Activated T-helper 17 cell treated with anti-CD3 and anti-CD28 coated beads, Interleukin-2, amount 50 U/mL, for 72 hours (primary cell): ENCODE measurements at places on chromosomes 7 and 10. TPM values are rescaled to one million over a fixed set of nuclear protein-coding genes. Genes with fewer than 3 reads are reported as not detected.

The AQP1 gene
- not detected for total RNA-seq

The SFTPD gene
- total RNA-seq = not detected

The CALHM3 gene
- total RNA-seq = not detected

The TMEM139 gene
- 0.86 TPM for total RNA-seq

The CD36 gene
- total RNA-seq = not detected

The FOXI2 gene
- total RNA-seq = not detected

The PON1 gene
- not detected for total RNA-seq

The PTPRE gene
- total RNA-seq = 32.7 TPM

The EGFR gene
- not detected for total RNA-seq

The IL6 gene
- 2.1 TPM for total RNA-seq

The FBXO24 gene
- total RNA-seq = 5.6 TPM

The ANKRD61 gene
- total RNA-seq = 0.26 TPM

The SLC16A9 gene
- total RNA-seq = 2.2 TPM

- no peak for ATAC-seq
These were observed 374.8 kb upstream of the KIAA1217 start for GRCh38 chr10:23834091-23834490.

GRCh38 chr7:106121189-106121810, 9.2 kb upstream of the SYPL1 start:
- ATAC-seq = no peak

- ATAC-seq = no peak
These were observed 374.0 kb downstream of the CALN1 start for GRCh38 chr7:72038022-72038732.

DNA sequence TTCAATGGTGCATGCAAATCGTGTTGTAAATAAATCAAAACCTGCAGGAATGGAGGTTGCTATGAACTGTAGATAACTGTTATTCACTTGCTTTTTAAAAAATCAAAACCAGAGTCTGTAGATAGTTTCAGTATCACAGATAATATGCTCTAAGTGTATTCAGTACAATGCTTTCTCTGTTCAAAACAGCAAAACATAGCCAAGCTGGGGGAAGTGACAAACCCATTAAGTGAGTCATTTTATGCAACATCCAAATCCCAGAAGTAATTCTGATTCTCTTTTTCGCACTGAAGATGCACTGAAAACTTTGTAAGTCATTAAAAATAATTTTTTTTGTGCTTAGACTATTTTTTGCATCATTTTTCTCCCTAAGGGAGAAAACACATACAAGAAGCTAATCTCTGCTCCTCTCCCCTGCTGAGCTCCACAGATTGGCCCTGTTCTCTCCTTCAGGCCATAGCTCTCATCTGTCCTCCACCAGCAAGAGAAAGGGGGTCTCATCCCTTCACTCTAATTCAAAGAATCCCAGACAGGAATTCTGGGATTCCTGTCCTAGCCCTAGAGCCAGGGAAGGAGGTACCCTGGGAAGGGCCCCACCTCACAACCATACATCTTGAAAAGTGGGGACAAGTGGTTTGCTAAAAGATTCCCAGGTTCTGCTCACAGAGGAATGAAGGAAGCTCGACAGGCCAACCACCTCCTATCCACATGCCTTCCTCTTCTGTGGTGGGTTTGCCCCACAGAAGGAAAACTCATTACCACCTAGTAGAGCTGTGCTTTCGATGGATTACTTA, 4.9 kb downstream of the PRTFDC1 start:
- ATAC-seq = peak; percentile 89

DNA sequence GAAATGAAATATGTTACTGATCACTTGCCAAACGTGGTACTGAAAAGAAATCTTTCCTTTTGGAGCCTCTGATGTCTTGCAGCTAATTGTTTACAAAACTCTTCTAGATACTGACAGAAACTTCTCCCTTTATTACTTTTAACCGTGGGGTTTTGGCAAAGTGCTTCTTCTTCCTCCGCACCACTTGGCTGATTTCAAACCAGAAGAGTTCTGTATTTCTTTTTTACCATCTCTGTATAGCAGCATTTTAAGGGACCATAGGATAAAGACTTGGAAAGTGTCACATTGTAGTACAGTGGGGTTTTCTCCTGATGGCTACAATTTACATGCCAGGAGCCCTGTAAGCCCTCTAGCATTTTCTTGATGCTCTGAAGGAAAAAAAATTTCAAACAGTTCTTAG, 21.9 kb upstream of the CREB5 start:
- no peak for ATAC-seq

GRCh38 chr10:62735464-62736167, 68.9 kb upstream of the ADO start:
- no peak for ATAC-seq

DNA sequence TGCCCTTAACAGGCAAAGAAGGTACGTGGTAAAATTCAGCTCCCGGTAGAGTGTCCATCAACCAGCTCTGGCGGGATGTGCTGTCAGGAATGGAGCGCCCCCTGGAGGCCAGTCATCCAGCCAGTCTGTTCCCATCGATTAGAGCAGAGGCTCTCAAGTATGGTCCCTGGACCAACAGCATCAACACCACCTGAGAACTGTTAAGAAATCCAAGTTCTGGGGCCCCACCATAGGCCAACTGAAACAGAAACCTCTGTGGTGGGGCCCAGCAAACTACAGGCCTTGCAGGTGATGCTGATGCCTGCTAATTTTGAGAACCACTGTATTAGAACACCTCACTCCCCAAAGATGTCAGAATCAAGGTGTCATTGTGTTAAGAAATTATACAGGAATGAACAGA, 109.2 kb downstream of the DPY19L1 start:
- ATAC-seq = peak; percentile 64

DNA sequence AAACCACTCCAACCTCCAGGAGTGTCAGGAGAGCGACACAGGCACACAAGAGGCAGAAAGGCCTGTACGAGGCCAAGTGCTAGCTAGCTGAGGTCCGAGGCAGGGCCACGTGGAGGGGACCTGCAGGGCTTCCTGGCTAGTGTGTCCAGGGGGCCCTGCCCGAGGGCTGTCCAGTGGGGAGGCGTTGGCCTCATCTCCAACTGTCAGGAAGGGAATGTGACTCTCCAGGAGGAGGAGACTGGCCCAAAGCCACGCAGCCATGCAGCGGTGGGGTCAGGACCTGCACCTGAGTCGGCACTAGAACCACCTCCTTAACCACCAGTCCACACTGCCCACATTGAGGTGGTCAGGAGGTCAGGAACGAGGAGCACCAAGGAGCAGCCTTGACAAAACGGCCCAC, 32.3 kb upstream of the FXYD4 start:
- ATAC-seq = no peak

GRCh38 chr7:425794-426188, 93.9 kb downstream of the PDGFA start:
- no peak for ATAC-seq

- no peak for ATAC-seq
These were observed 60.0 kb downstream of the PRF1 start for GRCh38 chr10:70542565-70542938.

DNA sequence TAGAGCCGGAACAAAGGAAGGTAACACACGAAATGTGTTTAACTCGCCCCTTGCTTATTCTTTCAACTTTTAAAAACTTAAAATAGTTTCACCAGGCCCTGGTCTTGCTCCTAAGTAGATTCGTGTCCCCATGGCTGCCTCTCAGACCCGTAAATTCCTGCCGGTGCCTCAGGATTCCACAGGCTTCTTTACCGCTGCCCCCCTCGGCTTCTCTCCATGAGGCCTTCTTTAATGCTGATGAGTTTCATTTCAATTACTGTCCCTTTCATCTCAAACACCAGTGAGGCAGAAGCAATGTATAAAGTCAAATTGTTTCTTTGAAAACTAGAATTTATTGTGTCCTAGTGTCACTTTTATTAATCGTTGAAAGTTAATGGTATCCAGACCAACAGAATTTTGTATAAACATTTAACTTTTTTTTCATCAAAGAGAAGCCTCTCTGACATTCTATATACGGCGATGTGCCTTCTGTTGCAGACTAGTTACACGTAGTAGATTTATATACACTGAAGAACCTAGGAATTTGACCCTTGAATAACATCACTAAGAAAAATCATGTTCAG, 225.2 kb downstream of the C7orf25 start:
- no peak for ATAC-seq

GRCh38 chr10:44398271-44398670, 13.4 kb upstream of the CXCL12 start:
- no peak for ATAC-seq

DNA sequence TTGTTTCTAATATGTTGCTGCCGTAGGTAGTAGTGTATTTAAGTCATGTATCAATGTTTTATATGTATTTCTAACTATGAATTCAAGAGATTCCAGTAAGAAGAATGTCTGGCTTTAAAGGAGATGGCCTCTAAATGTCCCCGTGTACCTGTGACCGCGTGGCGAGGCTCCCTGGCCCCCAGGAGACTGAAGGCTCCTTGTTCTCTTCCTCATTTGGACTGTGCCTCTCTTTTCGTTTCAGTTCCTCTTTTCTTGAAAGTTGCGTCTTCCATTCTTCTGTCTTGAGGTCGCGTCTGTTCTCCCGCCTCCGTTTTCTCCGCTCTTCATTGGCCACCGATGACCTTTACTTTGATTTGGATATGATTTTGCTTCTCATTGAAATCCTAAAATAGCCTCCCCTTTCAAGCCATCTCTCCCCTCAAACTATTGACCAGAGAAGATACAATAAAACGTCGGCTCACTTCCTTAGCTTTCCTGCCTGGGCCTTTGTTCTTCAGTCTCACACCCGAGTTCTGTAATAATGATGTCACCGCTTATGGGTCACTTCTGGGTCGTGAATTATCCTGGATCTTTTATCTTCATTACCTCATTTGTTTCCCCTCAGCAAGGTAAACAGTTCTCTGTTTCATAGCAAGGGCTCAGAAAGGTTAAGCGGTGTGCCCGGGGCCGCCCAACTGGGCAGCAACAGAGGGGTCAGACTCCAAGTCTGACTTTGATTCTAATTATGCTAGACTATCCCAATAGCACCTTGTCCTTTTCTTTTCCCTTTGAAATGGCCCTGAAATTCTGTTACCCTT, 28.7 kb downstream of the WIPI2 start:
- ATAC-seq = no peak

GRCh38 chr7:51340936-51341335, 24.3 kb upstream of the COBL start:
- ATAC-seq = no peak

- ATAC-seq = peak; percentile 38
These were observed 120.1 kb downstream of the DYNC2I1 start for GRCh38 chr7:158976468-158976848.

- no peak for ATAC-seq
These were observed 126.6 kb upstream of the RAB11FIP2 start for GRCh38 chr10:118173296-118173695.

DNA sequence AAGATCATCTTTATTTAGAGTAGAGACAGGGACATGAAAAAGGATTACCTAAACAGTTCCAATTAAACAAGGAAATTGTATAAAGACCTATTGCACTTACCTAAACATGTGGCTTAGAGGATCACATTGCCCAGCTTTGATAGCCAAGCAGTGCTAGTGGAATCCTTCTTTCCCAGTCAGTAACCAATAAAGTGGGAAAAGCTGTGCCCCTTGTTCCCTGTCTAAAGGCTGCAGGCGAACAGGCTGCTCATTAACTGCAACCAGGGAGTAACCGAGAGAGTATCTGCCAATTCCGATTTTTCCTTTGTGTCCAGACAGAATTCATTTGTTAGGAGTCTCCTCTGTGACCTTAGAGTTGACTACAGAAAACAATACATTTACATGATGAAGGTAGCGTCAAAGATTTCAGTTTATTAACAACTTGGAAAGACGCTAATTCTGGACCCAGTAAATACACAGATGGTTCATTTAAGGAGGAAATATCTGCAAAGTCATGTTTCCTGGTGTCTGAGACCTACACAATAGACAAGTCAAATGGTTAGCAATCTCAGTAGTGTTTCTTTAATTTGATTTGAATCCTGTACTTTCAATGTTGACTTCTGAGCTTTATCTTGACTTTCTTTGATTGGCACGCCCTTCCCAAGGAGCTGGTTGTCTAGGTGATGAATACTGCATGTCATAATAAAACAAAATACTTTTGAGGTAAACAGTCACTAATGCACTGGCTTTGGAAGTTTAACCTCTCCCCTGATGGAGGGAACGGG, 57.3 kb upstream of the MET start:
- ATAC-seq = no peak

- peak; percentile 38 for ATAC-seq
These were observed 16.6 kb upstream of the TAS2R60 start for GRCh38 chr7:143426479-143427142.

- no peak for ATAC-seq
These were observed 756.4 kb downstream of the SUGCT start for GRCh38 chr7:40891232-40891631.

- ATAC-seq = no peak
These were observed 8.0 kb upstream of the ZMIZ1 start for GRCh38 chr10:79060641-79061255.

DNA sequence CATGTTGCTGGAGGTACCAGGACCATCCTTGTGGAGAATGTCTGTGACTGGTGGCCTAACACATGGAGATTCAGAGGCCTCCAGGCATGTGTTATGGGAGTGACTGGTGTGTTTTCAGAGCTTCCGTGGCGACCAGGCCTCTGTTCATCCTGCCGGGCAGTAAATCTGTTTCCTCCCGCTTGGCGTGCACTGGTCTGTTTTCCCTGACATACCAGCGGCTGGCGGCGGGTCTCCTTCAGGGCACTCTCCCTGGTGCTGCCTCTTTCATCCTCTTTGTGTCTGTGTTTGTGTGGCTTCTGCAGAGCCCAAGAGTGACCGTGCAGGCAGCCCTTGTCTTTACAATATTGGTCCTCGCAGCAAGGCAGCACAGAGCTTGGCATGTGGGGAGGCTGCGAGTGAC, 385.1 kb upstream of the MKI67 start:
- ATAC-seq = no peak

DNA sequence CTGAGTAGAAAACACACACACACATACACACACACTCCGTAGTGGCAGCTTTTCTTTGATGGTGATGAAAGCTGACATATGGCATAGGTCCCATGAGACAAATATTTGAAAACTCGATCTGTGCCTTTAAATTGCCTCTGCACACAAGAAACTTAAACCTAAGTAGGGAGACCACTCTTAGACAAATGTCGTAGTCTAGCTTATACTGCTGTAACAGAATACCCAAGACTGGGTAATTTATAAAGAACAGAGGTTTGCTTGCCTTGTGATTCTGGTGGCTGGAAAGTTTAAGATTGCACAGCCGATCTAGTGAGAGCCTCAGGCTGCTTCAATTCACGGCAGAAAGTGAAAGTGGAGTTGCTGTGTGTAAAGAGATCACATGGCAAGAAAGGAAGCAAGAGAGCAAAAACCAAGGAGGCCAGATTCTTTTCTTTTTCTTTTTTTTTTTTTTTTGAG, 489.4 kb upstream of the SORCS1 start:
- ATAC-seq = no peak
